Effector CD8-positive, alpha-beta T cell (primary cell): ENCODE measurements at places on chromosomes 4 and X.
A peak's percentile ranks its signal among the peaks of the same experiment; 100 is the strongest.

GRCh38 chr4:153156263-153156662, 48.0 kb upstream of the TRIM2 start:
- DNase-seq, result peak; percentile 3

GRCh38 chrX:95330292-95330691, 1354.3 kb upstream of the DIAPH2 start:
- DNase-seq, result no peak

GRCh38 chrX:40514376-40514775, 66.4 kb upstream of the ATP6AP2 start:
- DNase-seq, result no peak

DNA sequence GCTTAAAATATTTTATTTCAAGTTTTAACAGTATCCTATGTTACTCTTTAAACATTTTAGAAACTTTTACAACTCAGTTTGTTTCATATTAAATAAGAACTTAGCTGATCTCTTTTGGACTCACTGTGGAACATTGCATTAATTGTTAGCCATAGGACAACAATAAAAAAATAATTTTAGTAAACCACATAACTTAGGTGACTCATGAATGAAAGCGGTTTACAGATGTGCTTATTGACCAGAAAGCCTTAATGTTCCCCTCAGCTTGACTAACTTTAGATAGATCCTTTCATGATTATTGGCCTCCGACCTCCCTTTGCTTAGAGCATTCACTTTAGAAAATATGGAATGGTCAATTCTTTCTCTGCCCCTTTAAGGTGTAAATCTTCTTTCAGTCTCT, 783.5 kb upstream of the MAGEB2 start:
- no peak for DNase-seq

DNA sequence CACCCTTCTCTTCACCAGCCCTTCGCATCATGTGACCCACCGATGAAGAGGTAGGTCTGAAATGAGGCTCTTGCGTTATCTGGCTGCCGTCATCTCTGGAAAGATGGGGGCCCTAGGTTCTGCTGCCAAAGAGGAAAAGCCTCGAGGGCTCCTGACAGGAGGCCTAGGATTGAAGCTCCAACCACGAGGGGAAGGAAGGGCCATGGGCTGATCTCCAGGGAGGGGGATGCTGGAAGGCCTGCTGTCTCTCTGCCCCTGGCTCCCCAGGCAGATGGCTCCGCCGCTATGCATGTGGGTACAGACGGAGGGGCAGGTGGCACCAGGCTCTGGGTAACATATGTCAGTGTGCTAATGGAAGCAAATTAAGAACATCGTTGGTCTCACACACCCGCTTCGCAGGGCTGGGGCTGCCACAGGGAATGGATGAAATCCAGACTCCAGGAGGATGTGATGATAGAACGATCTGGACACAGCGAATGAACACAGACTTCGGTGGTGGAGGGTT, 44.9 kb downstream of the AFAP1 start:
- DNase-seq, result no peak

- no peak for DNase-seq
These were observed 1104.3 kb downstream of the RPA4 start for GRCh38 chrX:97987979-97988378.

DNA sequence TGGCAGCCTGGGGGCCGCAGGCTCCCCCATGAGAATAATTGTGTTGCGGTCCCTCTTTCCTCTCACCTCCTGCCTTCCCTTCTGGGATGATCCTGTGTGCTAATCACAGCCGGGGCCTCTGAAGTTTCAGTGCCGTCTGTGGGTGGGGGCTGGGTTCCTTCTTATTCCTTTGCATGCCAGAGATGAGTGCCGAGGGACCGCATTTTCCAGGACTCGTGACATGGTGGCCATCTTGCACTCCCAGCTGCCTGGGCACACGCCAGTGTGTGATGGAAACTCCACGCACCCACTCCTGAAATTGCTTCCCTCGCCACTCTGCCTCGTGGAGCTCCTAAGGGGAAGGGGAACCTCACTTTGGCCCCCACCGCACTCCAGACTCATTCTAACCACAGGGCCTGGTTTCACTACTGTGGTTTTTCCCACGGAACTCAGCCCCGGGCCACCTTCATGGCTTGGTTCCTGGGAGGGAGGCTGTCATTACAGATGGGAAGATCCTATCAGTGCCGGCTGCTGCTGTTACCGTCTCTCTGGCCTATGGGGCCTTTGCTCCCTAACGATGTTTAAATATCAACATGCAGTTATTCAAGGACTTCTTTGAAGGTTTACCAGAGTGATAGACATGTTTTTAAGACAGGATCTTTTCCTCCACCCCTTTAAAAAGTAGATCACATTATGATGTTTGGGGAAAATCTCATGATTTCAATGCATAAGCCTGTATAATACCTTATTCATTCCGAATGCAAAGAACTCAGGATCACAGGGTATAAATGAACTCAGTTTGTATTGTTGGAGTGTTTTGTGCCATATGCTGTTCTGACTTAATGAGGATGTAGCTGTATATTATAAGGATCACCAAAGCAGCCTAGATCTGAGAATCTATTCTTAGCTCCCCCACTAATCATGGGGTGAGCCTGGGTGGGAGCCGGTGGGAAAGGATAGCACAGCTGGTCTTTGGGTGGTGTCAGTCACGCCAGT, 89.6 kb downstream of the SORCS2 start:
- no peak for DNase-seq

- DNase-seq, result no peak
These were observed 218.6 kb downstream of the DCAF12L2 start for GRCh38 chrX:125947501-125947900.

- no peak for DNase-seq
These were observed 2.5 kb upstream of the BRWD3 start for GRCh38 chrX:80812176-80812575.

- DNase-seq, result no peak
These were observed 231.7 kb upstream of the PGRMC2 start for GRCh38 chr4:128519163-128519830.

DNA sequence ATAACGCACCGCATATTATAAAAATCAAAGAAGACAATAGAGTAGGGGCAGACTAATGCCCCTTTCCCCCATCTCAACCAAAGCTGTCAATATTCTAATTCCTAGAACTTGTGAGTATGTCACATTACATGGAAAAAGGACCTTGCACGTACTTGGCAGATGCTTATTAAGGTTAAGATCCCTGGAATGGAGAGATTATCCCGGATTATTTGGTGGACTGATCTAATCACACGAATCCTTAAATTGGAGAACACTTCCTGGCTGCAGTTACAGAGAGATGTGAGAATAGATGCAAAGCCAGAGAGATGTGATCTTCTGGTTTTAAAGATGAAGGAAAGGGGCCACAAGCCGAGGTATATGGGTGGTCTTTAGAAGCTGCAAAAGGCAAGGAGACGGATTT, 548.7 kb downstream of the SPRY1 start:
- no peak for DNase-seq

GRCh38 chr4:128600410-128600809, 209.1 kb upstream of the JADE1 start:
- DNase-seq, result no peak

- DNase-seq, result no peak
These were observed 3.5 kb downstream of the CCDC110 start for GRCh38 chr4:185467991-185468390.

GRCh38 chr4:17029964-17030363, 131.5 kb upstream of the LDB2 start:
- DNase-seq, result no peak

GRCh38 chrX:70386235-70386634, 36.9 kb upstream of the GDPD2 start:
- DNase-seq, result no peak

GRCh38 chr4:103306870-103307375, 108.8 kb upstream of the CENPE start:
- DNase-seq, result no peak

GRCh38 chr4:122555216-122555615, 65.7 kb downstream of the IL21 start:
- DNase-seq, result no peak

DNA sequence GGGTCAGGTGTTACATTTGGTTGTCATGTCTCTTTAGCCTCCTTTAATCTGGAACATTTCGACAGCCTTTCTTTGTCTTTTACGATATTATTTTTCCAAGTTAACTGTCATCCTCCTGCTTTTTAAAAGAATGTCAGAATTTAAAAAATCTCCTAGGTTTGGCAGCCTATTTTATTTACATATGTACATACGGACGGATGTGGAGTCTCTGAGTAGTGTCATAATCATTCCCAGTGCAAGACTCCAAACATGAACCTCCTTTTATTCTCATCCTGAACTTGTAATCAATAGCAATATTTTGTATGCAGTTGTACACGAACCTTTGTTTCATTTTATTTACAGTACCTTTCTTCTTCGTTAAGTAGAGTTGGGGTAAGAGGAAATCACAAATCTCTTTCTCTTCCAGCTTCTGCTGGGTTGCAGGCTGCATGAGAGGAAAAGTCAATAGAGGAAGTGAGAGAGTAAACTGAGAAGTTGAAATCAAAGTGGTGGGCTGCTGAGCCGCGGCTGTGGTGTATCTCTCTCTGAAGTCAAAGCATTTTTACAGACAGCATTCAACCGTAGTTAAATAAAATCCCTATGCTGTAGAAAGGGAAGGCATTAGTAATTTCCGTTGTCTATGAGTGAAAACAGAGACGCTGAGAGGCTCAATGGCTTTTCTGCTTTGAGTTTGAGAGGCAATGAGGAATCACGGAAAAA, 53.9 kb upstream of the RPS6KA3 start:
- DNase-seq, result no peak

- DNase-seq, result no peak
These were observed 249.9 kb upstream of the GRIA3 start for GRCh38 chrX:122934131-122934530.

- no peak for DNase-seq
These were observed 184.1 kb upstream of the NDP start for GRCh38 chrX:44157283-44157682.

GRCh38 chrX:149799938-149800337, 18.2 kb downstream of the MAGEA9 start:
- no peak for DNase-seq

GRCh38 chr4:141871086-141871770, 234.8 kb downstream of the IL15 start:
- no peak for DNase-seq

DNA sequence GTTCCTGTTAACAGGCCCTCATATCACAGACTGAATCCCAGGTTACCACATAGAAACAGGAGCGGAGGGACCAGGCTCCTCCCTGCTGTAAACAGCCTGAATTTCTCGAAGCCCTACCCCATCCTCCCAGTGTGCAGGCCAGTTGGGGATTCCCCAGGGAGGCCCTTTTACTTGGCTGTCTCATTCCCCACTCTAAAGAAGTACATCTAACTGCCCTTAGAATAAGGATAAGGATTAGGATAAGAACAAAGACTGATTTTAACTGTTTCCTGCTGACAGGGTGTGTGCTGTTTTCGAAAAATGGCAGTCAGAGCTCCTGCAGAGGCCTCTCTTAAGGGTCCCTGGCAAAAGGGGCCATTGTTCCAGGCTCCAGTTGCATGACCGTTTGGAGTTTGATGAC, 133.7 kb downstream of the PAPSS1 start:
- no peak for DNase-seq

DNA sequence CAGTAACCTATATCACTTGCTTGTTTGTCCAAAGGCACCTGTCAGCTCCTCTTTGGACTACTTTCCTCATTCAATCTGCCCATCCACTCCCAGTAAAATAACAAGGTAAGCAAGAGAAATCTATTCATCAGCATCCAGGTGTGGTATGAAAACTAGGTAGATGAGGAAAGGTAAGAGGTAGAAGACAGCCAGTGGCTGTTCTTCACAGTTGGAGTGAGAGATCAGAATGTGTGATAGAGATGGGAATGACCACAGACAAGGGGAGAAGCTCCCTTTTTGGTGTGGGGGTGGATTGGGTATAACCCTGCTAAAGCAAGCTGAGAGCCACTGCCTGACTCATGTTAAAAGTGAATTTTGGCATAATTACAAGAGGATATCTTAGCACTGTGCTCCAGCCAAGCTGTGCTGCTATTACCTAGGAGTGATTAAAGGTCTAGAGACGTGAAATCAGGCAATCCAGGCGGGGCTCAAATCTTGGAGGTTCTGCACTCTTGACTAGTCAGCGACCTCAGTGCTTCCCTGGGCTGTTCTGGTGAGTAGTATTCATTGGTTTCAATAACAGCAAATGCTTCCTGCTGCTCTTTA, 28.1 kb upstream of the RASL11B start:
- DNase-seq, result no peak

- DNase-seq, result no peak
These were observed 25.4 kb upstream of the SLITRK4 start for GRCh38 chrX:143661286-143661685.

GRCh38 chr4:111991163-111991562, 154.1 kb upstream of the FAM241A start:
- no peak for DNase-seq

- DNase-seq, result no peak
These were observed 102.5 kb downstream of the RASL11B start for GRCh38 chr4:52964561-52965101.

- DNase-seq, result no peak
These were observed 1417.7 kb downstream of the ARAP2 start for GRCh38 chr4:34826660-34827059.

DNA sequence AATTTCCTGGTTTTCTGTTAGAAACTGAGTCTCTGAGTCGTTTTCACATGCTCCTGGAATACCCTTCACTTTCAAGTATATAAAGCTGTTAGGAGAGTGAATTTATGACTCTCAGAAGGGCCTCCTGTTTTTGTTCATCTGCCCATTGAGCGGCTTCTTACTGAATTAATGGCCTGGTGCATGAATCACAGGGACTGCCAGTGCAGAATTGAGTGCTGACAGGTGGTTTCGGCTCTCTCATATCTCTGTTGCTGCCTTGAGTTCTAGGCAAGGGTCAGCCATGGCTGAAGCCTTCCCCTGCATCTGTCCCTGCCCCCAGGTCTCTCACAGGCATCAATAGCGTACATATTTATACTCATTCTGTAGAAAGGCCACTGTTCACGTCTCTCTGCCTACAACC, 22.7 kb upstream of the SEPSECS start:
- no peak for DNase-seq

DNA sequence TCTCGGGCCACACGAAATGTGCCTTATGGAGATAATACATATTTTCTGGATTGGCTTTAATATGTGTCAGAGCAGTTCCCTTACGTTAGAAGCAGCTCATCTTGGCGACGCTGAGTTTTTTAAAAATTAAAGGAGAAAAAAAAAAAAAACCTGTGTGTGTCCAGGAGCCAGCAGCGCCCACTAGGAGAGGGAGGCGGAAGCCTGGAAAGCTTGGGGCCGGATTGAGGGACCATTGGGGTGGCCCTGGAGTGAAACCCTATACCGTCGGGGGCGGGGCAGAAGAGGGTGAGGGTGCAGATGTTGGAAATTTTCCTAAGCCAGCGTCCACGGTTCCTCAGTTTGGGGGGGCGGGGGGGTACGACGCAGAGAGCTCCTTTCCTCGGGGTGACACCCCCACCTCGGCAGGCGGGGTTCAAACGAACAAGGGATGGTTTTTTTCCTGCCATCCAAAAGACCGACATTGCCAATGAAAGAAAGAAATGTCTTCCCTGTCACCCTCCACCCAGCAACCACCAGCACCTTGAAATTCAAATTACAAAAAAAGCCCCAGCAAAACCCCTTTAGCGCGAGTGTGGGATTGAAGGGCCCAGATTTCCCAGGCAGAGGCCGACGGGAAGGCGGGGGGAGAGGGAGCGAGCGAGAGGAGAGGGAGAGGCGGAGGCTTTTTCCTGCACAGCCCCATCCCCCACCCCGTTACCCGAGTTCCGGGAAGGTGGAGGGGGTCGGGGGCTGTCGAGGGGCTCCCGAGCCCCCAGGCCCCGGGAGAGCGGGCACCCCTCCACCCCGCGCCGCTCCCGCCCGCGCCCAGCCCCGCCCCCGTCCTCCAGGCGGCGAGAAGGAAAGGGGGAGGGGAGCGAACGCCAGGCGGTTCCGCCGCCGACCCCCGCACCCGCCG, 859 bp downstream of the SMARCA1 start:
- DNase-seq, result peak; percentile 0
